ENCODE measurements at places on chromosomes 16 and 17. TPM values are rescaled to one million over a fixed set of nuclear protein-coding genes. Genes with fewer than 3 reads are reported as not detected.

Gene ST6GALNAC2
- 0.84 TPM for total RNA-seq

Gene TMC8
- total RNA-seq: 307 TPM

Gene KRTAP17-1
- total RNA-seq: not detected

GRCh38 chr17:38341035-38341721 is 2.6 kb downstream of the GPR179 start:
- no peak for DNase-seq

GRCh38 chr16:11973070-11973469 is 3.5 kb upstream of the SNX29 start:
- no peak for DNase-seq

GRCh38 chr16:88790312-88791211 is 5.5 kb upstream of the PIEZO1 start:
- DNase-seq: peak; percentile 39

- DNase-seq: no peak
Measured at GRCh38 chr17:61701334-61701733, 110.3 kb upstream of the NACA2 start.

GRCh38 chr16:49181791-49182518 is 99.7 kb downstream of the CBLN1 start:
- DNase-seq: no peak

DNA sequence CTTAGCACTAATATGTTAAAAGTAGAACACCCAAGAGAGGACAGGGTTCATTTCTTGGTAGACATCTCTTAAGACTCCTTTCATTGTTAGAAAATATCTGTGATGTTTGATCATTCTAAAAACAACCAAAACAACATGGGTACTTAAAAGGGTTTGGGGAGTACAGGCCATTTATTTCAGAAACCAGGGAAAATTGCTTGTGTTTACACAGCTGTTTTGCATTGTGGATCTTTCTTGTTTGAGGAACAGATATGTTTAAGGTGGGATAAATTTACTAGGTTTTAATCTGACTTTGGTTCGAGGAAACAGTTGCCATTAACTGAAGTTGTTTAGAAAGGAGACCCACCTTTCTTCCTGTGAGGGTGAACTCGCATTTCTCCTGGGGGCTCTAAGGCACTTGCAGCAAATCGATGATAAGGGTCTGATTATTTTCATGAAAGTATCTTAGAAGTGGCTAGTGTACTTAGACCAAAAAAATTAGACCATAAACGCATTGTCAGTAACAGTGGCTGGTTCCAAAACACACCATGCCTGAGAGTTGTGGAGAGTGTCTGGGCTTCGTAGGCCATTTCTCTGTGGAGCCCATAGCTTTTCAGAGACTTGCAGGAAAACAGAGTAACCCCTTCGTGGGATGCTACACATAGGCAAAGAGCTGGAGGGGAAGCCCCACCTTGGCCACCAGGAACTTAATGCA is 17.6 kb downstream of the CLUAP1 start:
- no peak for DNase-seq

DNA sequence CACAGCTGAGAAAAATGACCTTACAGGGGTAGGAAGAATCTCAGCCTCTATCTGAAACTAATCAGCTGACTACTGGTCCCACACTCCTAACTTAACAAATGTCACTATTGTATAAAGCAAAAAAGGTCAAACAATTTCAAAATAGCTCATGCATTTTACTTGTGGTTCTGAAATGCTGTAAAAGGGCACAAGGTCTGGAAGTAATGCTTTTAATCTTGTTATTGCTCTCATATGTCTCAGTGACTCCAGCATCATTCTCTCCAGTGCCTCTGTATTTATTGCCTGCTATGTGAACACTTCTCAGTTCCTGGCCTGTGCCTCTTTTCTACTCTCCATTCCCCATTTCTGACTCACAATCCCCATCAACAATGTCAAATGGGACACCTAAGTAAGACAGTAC is 937.7 kb downstream of the CDH11 start:
- no peak for DNase-seq

DNA sequence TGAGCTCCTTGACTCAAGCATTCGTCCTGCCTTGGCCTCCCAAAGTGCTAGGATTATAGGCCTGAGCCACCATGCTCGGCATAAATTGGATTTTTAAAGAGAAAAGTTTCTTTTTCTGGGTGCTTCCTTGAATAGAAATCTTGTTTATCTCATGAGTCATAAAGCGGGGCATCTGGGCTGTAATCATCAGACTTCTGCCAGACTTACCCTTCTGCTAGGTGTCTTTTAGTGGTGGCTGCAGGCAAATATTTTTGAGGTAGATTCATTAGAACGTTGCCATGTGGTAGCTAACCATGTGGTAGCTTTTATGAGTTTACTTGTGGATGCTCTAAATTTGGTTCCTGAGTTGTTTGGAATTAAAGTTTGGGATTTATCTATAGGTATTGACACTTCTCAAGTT is 13.4 kb downstream of the PGS1 start:
- no peak for DNase-seq

DNA sequence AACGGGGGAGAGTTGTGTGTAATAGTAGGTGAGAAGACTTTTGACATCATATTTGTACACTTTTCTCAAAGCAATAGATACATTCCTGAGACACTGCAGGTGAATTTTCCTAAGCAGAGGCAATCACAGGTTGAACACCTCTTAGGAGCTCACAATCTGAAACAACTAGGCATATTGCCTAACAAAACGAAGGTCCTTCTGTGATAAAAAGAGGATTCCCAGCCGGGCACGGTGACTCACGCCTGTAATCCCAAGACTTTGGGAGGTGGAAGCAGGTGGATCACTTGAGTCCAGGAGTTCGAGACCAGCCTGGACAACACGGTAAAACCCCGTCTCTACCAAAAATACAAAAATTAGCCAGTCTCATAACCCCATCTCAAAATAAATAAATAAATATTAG is 17.4 kb downstream of the NXN start:
- no peak for DNase-seq

GRCh38 chr16:56932721-56933619 is 1.0 kb downstream of the HERPUD1 start:
- DNase-seq: no peak

Measured in T-cell (primary cell).